ENCODE measurements at places on chromosomes 6 and 20.
A peak's percentile ranks its signal among the peaks of the same experiment; 100 is the strongest.

- no peak for DNase-seq
These were observed 14.9 kb downstream of the TULP4 start for GRCh38 chr6:158327211-158327610.

DNA sequence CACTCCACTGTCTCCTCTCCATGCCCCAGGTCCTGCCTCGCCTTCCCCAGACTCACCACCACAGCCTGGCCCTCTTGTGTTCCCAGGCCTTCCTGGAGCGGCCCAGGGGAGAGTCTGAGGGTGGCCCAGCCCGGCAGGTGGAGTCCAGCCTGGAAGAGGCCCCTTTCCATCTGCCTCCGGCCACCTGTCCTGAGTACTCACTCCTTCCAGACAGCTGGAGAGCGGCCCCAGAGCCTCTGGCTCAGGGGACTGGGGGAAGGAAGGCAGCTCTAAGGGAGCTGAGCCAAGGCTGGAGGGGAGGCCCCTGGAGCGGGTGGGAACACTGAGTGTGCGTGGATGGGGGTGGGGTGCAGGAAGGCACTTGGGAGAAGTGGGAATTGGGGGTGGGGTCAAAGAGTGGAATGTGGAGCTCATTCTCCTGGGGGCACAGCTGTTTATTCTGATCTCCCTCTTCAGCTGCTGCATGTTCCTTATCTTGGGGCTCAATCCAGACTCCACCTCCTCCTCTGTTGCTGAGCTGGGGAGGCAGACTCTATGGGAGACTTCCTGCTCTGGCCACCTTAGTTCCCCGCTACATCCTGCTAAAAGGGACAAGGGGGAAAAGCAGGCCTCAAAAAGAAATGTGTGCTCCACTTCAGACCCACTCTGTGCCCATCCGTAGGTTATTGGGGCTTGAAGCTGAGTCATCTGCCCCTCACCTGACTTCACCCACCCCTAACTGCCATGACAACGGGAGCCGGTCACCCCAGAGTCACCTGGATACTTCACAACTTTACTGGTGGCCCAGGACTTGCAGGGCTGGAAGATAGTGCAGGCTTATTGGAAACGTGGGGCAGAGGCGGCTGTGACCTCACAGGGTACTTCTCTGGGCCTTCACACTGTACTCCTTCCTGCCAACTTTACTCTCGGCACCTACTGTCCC lies 19.5 kb upstream of the TAF8 start:
- DNase-seq = no peak

- DNase-seq = no peak
These were observed 161.0 kb downstream of the NFATC2 start for GRCh38 chr20:51381557-51381956.

- DNase-seq = no peak
These were observed 64.1 kb downstream of the CLIC5 start for GRCh38 chr6:45951321-45952167.

- no peak for DNase-seq
These were observed 37.8 kb downstream of the BEND6 start for GRCh38 chr6:56992703-56993102.

GRCh38 chr6:97113170-97113569 lies 169.8 kb downstream of the MMS22L start:
- no peak for DNase-seq

DNA sequence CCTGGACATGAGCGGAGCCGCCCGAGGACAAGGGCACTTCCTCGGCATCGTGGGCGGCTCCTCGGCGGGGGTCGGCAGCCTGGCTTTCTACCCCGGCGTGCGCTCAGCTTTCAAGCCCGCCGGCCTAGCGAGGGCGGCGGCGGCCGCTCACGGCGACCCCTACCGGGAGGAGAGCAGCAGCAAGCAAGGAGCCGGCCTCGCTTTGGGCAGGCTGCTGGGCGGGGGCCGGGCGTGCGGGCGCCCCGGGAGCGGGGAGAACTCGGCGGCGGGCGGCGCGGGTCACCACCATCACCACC lies 6.7 kb downstream of the PRDM13 start:
- no peak for DNase-seq

DNA sequence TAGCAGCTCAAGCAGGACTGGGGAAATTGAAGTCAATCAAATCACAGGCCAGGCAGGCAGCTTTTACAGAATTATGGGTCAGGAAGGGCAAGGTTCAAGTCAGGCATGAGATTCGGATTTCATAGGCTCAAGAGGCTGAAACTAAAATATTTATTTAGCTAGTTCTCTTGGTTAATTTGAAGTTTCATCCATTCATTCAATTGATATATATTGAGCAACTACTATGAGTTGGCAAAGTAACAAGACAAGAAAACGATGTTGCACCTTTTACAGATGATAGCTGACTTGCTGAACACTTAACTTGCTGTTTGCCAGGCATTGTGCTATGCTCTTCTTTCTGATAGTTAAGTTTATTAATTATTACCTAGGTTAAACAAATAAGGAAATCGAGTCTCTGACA lies 20.5 kb upstream of the ASCC3 start:
- no peak for DNase-seq

- DNase-seq = no peak
These were observed 136.1 kb downstream of the KCNQ5 start for GRCh38 chr6:72757926-72758325.

DNA sequence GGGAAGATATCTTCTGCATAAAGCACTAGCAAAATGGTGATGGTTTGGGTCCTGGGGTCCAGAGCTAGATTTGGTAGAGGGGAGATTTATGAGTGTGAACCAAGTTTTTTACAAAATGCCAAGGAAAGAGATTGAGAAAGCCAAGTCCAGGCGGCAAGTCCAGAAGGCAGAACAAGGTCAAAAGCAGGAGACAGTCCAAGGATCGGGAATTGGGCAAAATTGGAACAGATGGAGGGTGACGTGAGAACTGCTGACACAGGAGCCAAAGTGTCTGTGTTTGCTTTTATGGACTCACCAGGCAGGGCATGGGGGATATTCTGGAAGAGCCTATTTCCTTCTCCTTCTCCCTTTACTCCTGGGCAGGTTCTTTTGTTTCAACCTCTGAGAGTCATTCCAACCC lies 4.1 kb downstream of the NHLRC1 start:
- DNase-seq = peak; percentile 92

DNA sequence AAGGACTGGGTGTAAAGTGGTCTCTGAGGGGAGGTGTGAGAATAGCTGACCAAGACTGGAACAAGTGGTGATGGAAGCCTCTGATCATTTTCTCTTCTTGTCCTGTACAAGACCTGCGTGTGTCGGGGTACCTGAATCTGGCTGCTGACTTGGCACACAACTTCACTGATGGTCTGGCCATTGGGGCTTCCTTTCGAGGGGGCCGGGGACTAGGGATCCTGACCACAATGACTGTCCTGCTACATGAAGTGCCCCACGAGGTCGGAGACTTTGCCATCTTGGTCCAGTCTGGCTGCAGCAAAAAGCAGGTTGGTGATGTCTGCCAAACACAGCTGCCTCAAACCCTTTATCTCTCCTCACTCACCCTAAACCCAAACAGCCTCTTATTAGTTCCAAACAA lies 1.7 kb upstream of the HSD17B8 start:
- no peak for DNase-seq

- DNase-seq = no peak
These were observed 28.3 kb upstream of the GGTLC1 start for GRCh38 chr20:24016607-24017457.

GRCh38 chr6:23568292-23568691 lies 557.7 kb upstream of the NRSN1 start:
- no peak for DNase-seq

- no peak for DNase-seq
These were observed 68.5 kb downstream of the ECT2L start for GRCh38 chr6:138864343-138864890.

- no peak for DNase-seq
These were observed 136.9 kb upstream of the SUPT3H start for GRCh38 chr6:45514454-45515230.

DNA sequence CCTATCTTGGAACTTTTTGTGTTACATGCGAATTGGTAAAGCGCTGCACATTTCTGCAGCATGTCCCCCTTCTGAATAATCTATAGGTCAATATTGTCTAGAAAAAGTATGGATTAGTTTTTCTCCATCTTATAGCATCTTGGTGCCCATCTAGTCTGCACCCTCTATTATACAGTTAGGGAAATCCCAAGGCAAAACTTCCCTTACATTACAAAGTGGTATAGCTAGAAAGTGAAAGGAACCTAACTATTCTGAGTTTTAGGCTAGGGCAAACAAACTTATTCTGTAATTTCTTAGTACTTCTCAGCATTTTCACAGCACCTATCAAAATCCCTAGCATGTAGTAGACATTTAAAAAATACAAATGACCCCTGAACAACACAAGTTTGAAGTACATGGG lies 133.5 kb upstream of the CCDC28A start:
- no peak for DNase-seq

DNA sequence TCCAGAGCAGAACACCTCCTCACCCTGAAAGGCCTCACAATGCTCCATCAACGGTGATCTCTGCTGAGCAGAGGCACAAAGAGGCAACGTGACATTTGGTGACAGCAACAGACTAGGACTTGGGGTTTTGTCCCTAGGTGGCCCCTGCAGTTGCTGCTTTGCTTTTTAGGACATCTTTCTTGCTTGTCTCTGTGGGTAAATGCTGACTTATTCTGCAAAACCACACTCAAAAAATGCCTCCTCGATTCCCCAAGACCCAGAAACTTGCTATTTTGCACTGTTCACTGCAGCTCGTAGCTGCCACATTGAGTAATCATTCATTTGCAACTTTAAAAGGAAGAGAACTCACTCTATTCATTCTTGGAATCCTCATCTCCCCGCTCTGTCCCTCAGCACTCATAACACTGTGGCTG lies 209.9 kb downstream of the LY86 start:
- DNase-seq = no peak

DNA sequence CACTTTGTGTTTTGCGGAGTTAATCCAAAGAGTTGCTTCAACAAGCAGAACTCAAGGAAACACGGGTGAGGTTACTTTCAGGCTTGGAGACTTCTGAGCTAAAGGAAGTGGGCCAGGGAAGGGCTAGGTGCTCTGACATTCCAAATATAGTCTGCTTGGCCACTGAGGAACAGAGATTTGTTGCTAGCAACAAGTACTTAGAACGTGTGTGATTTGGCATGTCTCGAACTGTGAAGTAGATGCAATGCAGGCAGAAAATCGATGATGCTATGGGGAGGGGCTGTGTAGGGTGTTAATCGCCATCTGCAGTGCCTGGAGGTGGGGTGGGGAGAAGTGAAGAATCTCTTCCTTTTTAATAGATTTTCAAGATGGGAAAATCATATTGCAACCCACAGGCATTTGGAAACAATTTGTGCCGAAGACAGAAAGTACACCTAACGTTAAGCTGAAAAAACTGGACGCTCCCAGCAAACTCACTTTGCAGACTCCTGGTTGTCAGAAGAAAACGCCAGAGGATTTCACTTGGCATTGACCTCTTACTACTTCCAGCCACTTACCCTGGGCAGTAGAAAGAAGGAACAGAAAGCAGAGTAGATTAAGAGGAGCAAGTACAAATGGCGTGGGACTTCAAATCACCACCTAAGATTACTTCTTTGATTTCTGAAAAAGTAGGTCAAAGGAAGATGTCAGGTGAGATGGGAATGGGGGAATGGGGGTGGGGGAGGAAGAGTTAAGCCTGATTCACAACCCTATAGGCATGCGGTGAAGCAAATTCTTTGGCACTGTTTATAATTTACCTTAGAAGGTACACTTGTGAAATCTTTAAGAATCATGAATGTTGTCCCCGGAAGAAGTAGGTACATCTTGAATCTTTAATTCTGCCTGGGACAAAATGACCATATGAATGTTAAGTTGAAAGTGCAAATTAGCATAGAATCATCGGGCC lies 314.1 kb downstream of the CD83 start:
- DNase-seq = no peak

- no peak for DNase-seq
These were observed 14.6 kb upstream of the FAXC start for GRCh38 chr6:99364026-99364425.

- no peak for DNase-seq
These were observed 80.5 kb downstream of the SASH1 start for GRCh38 chr6:148423133-148423532.

DNA sequence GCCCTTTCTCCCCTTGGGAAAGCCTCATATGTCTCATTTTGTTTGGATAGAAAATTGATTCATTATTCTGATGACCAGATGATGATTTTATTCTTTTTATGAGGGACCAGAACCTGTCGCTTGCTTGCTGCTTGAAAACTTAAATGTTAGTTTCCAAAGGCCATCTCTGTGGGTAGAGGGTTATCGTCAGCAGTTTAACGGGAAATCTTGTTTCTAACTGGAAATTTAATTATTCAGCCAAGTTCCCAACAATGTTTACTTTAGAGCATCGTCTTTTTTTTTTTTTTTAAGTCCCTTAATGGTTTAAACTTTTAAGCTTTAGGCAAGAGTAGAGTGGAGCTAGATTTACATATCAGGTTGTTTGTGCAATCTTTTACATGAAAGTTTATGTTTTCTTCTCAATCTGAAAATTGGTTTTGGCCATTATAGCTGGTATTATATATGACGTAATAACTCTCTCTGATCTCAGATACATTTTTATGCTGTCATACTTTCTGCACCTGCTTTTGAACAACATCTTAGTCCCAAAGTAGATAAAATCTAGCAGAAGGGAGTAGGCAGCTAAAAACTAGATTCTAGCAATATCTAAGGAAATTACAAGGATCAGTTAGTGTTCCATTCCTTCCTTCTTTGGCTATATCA lies 93.9 kb downstream of the FOXO3 start:
- no peak for DNase-seq

DNA sequence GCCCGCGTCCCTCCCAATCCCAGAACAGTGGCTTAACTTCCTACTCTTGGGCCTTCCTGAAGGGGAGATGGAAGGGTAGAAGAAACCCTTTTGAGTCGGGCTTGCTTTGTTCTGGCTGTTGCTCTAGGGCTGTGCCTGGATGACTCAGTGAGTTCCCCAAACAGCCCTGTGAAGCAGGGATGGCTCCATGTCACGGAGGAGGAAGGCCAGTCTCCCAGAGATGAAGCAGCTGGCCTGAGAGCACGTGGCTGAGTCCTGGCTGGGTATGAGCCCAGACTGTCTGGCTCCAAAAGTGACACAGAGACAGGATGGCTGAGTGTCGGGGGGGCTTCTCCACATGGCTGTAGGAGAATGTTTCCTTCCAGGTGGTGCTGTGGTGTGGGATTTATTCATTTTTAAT lies 4.6 kb downstream of the SYTL3 start:
- DNase-seq = no peak

DNA sequence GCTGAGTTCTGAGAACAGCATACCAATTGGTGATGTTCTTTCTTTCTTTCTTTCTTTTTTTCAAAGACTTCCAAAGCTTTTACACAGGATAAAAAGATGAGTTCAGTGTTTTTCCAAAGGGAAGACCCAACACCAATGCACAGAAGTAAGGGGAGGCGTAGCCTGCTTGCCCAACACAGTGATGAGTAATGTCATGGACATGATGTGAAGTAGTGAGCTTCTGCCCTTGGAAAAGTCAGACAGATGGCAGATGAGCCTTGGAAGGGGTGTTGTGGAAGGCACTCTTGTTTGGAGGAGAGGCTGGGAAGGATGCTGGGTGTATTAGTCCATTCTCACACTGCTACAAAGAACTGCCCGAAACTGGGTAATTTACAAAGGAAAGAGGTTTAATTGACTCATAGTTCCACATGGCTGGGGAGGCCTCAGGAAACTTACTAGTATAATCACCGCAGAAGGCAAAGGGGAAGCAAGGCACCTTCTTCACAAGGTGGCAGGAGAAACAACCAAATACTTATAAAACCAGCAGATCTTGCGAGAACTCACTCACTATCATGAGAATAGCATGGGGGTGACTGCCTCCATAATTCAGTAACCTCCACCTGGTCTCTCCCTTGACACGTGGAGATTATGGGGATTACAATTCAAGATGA lies 12.6 kb downstream of the LRP11 start:
- DNase-seq = no peak

- DNase-seq = no peak
These were observed 212.4 kb downstream of the SYNDIG1 start for GRCh38 chr20:24681634-24682495.

GRCh38 chr6:26123675-26123946 lies 36.4 kb downstream of the HFE start:
- DNase-seq = no peak
